Activated CD4-positive, alpha-beta T cell treated with anti-CD3 and anti-CD28 coated beads for 36 hours (primary cell): ENCODE measurements at places on chromosomes 12 and 14. TPM values are rescaled to one million over a fixed set of nuclear protein-coding genes. Genes with fewer than 3 reads are reported as not detected.

The MGAT2 gene
- 32.2 TPM for total RNA-seq

The APOLD1 gene
- total RNA-seq, result 3.5 TPM

DNA sequence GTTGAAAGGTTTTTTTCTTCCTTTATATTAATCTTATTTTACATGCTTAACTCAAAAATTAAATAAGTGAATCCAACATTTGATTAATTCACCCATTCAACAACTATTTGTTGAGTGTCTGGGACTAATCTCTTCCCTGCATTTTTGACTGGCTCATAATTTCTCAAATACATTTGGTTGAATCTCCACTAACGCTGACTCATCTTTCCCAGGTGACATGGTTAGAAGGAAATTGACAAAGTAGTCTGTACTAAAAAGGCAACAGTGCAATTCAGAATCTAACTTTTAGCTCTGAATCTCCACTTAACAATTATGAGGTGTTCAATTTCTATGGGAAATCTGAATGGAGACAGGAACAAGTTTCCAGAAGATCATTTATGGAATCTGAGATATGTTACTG, 88.9 kb downstream of the LIN7A start:
- no peak for DNase-seq

DNA sequence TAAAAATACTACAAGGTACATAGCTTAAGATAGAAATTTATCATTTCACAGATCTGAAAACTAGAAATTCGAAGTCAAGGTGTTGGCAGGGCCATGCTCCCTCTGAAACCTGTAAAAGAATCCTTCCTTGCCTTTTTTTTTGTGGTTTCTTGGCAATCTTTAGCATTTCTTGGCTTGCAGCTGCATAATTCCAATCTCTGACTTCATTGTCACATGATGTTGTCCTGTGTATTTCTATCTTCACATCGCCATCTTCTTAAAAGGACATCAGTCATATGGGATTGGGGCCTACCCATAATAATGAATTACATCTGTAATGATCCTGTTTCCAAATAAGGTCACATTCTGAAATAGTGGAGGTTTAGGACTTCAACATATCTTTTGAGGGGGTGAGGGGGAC, 250.4 kb downstream of the TMTC2 start:
- DNase-seq, result no peak

- peak; percentile 46 for DNase-seq
Observed at GRCh38 chr12:71439613-71440344, at the start of gene LGR5. Gene LGR5, plus strand, starts transcription at chr12:71439798. Its CDS starts 283 bp downstream, at chr12:71440081.

- DNase-seq, result no peak
Observed at GRCh38 chr14:31360919-31361662, 59.3 kb downstream of the HEATR5A start.

The ABCD2 gene
- 2.1 TPM for total RNA-seq

- no peak for DNase-seq
Observed at GRCh38 chr12:105214148-105214547, 21.8 kb downstream of the APPL2 start.

DNA sequence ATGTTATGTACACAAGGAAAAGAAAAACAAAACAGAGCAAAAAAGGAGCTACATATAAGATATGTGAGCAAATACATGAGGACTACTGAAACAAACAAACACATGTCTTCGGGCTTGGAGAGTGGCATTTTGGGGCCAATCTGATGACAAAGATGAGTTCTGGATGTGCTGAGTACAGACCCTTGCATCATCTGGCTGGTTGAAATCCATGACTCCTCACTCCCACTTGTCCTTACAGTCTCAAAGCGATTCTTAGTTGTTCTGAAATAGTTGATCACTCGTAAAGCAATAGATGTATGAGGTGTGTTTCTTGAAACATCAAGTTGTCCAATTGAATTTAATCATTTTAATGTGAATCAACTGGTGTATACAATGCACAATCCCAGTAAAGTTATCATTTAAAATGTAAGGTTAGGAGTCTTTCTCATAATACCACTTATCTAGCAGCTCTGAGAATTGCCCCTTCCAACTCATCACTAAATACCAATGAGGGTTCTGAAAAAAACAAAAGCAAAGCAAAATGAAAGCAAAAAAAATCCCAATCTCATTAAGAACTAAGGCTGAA, 136.9 kb downstream of the ITPR2 start:
- no peak for DNase-seq

DNA sequence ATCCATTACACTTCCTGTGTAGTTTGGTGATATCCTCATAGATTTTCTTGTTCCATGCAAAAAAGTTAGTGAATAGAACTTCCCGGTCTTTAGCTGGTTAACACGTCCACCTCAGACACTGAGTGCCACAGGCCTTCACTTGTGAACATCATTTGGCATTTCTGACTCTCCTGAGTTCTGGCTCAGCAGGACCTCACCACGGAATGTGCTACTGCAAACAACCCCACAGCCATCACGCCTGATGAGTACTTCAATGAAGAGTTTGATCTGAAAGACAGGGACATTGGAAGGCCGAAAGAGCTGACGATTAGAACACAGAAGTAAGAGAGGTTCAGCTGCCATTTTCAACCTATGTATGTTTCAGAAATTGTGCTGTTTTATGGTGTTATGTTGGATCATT, 20.0 kb downstream of the C12orf76 start:
- no peak for DNase-seq

GRCh38 chr14:106845286-106846087, 1319.1 kb downstream of the TMEM121 start:
- DNase-seq, result peak; percentile 80

DNA sequence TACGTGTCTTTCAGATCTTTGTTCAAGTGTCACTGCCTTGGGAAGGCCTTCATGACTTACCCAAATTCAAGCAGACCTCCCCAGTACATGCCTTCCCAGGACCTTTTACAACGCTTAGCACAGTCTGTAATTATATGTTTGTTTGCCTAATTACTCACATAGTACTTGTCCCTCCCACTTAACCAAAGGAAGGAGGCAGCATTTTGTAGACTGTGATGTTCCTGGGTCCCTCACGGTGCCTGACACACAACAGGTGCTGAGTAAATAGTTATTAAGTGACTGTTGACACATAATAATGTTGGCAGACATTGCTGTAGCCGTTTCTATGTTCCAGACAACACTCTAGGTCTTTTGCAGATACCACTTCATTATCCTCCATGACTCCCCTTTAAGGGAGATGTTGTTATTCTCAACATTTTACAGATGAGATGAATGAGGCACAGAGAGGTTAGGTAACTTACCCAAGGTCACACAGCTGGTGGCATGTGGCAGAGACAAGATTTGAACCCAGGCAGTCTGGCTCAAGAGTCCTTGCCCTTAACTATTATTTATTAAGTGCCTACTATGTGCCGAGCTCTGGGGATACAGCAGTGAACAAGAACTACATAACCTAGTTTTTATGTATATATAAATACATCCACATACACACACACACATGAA, 130.7 kb downstream of the PHETA1 start:
- no peak for DNase-seq

DNA sequence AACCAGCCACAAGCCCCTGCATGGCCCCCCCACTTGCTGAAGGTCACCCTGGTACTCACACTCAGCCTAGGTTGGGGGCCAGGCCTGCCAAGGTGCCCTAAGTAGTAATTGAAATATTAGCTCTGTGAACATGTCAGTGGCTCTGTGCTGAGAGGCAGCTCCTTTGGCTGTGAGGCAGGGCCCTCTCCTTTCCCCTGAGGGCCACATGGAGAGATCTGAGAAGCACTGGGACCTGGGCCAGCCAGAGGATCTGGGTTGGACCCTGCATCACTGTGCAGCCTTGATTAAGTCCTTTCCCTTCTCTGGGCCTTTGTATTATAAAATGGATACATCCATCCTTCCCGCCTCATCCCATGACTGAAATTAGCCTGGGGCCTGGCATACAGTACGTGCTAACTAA, 58.0 kb upstream of the FAM222A start:
- DNase-seq, result no peak

The SOAT2 gene
- total RNA-seq, result 0.79 TPM

- DNase-seq, result no peak
Observed at GRCh38 chr14:68589447-68590200, 203.2 kb downstream of the ZFP36L1 start.

DNA sequence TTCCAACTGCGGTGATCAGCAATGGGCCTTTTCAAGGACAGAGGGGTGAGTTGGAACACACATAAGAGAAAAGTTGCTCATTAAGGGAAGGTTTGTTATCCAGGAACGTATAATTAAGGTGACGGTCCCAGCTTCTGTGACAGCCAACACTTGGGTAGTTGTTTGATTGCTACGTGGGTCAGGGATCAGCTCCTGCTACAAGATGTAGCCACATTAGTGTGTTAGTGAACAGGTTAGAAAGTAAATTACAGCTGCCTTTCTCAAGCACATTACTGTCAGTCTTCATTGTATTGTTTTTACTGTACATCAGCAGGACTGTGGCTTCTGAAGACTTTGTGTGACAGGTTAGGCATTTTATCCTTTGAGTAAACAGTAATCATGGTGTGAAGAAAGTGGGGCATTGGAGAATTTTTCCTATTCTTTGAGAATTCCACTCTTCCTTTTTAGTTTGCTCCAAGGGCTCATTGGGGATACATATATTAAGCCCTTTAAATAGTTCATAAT, 230.5 kb downstream of the EGLN3 start:
- DNase-seq, result no peak

The FERMT2 gene
- total RNA-seq, result 3.6 TPM

- DNase-seq, result peak; percentile 90
Observed at GRCh38 chr12:89225401-89225800, 126.9 kb downstream of the DUSP6 start.

The VRTN gene
- total RNA-seq, result not detected

DNA sequence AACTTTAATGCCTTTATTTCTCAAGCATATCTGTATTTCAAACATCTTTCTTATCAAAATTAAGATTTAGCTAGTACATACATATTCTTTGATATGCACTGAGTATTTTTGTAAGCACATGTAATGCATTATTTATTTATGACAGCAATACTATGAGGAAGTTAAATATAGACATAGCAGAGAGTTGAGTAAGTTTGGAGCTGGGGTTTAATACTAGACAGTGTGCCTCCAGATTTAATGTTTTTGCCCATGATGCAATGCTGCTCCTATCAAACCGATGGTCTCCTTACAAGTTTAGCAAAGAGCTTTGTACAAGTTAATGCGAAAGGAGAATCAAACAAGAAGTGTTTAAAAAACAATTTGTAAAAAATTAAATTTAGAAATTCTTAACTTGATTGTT, 826.6 kb upstream of the MGAT4C start:
- DNase-seq, result no peak

The GPD1 gene
- 0.37 TPM for total RNA-seq

GRCh38 chr12:86249851-86250250, 6.3 kb downstream of the MGAT4C start:
- DNase-seq, result no peak

- no peak for DNase-seq
Observed at GRCh38 chr14:95725685-95726336, 11.9 kb upstream of the TCL1A start.

The MYH6 gene
- total RNA-seq, result 0.14 TPM

The SLC39A2 gene
- total RNA-seq, result 0.21 TPM

- DNase-seq, result no peak
Observed at GRCh38 chr12:124543590-124544310, 23.7 kb downstream of the NCOR2 start.

The GNB3 gene
- 0.66 TPM for total RNA-seq

DNA sequence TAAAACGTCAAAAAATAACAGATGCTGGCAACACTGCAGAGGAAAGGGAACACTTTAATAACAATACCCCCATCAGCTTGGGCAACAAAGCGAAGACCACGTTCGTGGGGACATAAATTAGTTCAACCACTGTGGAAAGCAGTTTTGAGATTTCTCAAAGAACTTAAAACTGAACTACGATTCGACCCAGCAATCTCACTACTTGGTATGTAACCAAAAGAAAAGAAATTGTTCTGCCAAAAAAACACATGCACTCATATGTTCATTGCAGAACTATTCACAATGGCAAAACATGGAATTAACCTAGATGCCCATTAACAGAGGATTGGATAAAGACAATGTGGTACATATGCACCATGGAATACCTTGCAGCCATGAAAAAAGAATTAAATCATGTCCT, 81.2 kb upstream of the RAP1B start:
- DNase-seq, result no peak

The GYS2 gene
- not detected for total RNA-seq

GRCh38 chr14:29227631-29228030, 461.0 kb downstream of the FOXG1 start:
- DNase-seq, result no peak

- DNase-seq, result no peak
Observed at GRCh38 chr14:32728976-32729375, 209.7 kb upstream of the NPAS3 start.

GRCh38 chr14:86897704-86898513, 1095.1 kb downstream of the GALC start:
- DNase-seq, result no peak

DNA sequence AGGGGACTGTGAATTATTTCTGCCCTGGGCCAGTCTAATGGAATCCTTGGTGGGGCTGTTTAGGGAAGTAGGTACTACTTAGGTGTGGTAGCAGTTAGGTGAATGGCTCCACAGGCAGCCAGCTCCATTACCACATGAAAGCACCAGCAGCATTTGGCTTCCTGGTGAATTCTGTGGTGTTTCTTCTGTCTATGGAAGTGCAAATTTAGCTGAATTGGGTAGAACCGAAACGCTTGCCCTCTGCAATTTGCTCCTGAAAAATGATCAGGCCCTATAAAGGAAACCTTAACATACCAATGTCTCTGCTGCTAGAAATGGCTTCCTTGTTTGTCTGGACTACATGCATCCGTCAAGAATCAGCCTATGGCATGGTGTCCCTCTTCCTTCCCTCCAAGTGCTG, 16.4 kb downstream of the FLRT2 start:
- DNase-seq, result no peak

DNA sequence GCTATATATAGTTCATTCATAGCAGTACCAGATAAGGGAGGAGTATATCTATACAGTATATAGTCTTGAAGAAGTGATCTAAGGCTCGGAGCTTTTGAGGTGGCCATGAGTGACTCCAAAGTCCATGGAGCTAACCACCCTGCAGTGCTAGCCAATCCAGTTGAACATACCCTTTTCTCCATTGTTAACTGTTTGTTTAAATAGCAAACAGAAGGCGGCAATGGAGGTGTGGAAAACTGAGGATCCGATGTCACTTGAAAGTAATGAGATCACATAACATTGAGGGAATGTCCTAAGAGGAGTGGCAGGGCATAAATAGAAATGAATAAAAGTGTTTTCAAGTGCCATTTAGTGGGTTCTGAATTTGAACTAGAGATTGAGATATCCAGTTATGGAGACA, 12.4 kb upstream of the SNAPC1 start:
- no peak for DNase-seq

DNA sequence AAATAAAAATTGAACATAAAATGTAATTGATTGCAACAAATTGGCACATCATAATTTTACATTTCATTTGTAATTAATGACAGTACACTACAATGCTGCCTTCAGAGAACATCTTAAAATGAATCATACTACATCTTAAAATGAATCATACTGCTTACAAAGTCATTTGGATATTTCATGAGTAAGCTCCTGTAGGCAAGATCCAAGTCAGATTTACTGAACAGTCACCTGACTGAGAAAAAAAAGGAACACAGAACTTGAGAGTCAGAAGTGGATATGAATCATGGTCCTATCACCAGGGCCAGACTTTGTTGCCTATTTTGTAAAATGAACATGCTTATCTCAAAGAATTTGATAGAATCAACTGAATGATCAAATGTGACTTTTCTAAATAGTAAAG, 32.7 kb upstream of the FBLN5 start:
- peak; percentile 22 for DNase-seq
